ENCODE measurements at places on chromosomes 2 and 18.

GRCh38 chr2:36512705-36513104 is 85.3 kb downstream of the FEZ2 start:
- no peak for DNase-seq

DNA sequence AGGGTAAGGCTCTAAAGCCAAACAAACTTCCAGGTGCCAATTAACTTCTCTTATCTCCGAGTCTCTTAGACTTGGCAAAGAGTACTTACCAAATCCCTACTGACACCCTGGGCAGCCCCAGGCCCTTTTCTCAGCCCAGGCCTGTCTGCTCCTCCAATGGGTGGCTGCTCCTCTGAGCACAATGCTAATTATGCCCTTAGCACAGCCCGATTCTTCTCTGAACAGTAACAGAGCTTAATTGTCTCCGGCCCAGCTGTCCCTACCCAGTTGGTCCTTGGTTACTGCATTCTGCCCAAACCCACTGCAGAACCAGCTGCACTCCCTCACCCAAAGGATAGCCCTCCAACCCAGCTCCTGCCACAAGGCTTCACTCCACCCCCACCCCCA is 110.3 kb downstream of the SMAD7 start:
- no peak for DNase-seq

DNA sequence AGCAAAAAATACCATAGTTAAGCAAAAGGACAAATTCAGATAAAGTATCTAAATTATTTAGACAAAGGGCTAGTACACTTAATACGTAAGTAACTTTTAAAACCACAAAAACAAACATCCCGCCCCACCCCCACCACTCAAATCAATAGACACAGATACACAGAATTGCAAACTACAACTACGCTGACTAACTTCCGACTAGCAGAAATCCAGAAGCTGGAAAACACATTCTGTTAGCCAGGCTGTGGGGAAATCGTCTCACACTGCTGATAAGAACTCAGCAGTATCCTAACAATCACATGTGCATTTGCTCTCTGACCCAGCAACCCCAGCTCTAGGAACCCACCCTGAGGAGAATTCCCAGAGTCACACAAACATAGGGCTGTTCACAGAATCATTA is 16.6 kb downstream of the FAM168B start:
- no peak for DNase-seq

- DNase-seq = no peak
Observed at GRCh38 chr2:158600155-158600802, 143.5 kb downstream of the PKP4 start.

GRCh38 chr18:24397131-24397693 is 412 bp downstream of the OSBPL1A start:
- no peak for DNase-seq

DNA sequence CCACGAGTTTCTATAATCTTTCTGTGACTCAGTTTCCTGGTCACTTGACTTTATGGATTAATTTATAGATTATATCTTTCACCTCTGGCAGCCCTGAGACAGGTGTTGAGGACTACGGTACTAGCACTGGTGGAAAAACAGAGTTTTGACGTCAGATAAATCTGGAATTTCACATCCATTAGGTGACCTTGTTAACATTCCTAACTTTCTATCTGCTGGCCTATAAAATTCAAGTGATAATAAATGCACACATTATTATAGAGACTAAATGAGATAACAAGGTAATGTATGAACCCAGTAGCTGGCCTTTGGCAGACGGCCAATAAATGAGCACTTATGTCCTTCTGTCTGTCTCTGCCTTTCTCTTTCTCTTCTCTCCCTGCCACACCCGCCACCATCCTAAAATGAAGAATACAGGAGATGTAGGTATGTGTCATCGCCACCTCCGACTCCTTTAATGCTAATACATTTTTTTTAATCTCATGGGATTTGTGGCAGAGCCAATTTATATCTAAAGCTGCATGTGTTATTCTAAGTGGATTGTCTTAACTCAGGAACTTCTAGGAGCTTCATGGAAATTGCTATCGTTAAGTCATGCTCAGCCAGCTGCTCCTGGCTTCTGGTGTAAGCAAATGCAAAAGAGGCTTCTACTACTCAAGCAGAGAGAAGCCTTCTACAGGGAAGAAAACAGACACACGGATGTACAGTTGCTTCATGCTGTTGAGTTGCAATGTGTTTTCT is 2.3 kb downstream of the TM4SF20 start:
- DNase-seq = no peak

DNA sequence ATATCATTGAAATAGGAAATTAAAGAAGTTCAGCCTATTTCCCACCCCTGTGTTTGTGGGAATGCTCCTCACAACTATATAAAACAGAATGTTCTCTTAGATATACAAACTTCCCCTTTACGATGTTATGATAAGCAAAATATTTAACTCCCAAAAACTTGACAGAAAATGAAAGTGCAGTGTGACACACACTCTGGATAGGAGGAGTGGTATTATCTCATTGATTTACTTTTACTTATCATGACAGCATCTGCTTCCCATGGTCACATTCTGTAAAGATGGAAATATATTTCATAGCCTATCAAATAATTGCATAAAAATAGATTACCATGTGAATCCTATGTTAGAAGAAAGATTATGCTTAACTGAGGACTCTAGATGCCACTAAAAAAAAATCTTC is 96.6 kb upstream of the STK17B start:
- no peak for DNase-seq

DNA sequence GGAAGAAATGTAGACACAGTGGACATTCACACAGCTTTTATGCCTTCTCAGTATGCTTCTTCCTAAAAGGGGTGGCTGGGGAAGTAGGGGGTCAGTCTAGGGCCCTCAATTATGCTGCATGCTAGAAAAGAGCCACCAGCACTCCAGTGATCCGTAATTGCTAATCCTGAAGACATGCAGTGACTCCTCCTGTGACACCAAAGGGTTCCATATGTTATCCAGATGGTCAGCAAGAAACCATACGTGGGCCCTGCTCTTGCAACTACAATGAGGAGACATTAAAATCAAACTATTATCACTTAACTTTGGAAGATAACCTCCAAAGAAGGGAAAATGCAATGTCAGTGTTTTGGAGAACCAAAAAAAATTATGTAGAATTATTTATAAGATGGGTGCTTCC is 143.4 kb upstream of the LYPD1 start:
- DNase-seq = no peak

- no peak for DNase-seq
Observed at GRCh38 chr18:49162226-49162864, 211.6 kb upstream of the SMAD7 start.

Measured in activated CD4-positive, alpha-beta T cell treated with anti-CD3 and anti-CD28 coated beads for 1 hour (primary cell).